ENCODE measurements at places on chromosomes 3 and 15.

GRCh38 chr3:178602856-178603255 lies 66.6 kb downstream of the KCNMB2 start:
- no peak for DNase-seq

DNA sequence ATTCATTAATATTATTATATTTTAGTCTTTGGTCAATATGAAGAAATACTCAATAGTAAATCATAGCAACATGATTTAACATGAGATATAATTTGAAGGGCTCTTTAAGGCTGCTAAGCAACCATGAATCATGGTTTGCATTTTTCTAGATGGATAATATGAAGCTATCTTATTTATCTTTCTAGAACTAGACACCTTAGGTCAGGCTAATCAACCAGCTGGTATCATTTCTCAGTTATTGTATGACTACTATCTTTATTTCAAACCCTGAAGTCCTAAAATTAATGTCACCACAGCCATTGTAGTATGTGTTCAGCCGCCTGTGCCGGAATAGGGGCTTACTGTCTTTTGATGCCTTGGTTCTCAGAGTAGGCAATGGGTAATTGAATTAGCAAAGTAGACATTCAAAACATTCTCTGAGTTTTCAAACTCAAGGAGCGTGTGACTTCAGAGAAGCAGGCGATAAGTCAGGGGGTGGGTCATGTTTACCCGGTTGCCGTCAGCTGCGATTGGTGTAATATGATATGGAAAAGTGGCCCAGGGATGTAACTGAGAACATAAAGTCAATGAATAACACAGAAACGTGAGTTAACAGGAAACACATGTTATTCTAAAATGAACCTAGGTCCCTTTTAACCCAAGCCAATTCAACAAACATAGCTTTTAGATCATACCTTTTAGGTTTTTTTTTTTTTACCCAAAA lies 93.4 kb upstream of the CTDSPL start:
- no peak for DNase-seq

DNA sequence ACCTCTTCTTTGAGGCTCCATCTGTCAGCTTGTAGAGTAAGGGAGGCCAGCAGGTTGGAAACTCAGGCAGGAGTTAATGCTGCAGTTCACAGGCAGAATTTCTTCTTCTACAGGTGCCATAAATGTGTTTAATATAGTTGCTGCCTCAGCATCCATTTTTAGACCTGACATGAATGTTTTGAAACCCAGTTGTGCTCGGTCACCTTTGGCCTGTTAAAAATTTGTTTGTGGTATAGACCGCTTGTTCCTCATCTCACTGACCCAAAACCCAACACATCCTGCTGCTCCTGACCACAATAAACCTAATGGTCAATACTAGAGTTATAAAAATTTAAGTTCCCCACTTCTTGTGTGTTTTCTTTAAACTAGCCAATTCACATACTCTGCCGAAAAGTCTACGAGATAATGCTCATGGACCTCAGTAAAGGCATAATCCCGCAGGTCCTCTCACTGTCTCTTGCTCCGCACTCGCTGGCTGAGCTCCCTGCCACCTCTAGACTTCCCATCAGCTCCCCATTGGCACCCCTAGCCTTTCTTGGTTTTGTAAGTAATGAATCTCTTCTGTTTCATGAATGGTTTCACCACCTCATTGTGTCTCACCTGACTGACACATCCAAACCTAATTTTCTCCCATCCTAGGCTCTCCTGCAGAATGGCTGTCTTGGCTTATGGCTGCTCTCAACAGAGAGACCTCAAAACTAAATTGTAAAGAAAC lies 138.5 kb upstream of the STRIT1 start:
- DNase-seq = no peak

GRCh38 chr3:144229953-144230352 lies 258.3 kb downstream of the DIPK2A start:
- DNase-seq = no peak

GRCh38 chr15:38041576-38041975 lies 107.1 kb downstream of the TMCO5A start:
- DNase-seq = no peak

- DNase-seq = no peak
Measured at GRCh38 chr3:131518680-131519079, 15.9 kb upstream of the MRPL3 start.

DNA sequence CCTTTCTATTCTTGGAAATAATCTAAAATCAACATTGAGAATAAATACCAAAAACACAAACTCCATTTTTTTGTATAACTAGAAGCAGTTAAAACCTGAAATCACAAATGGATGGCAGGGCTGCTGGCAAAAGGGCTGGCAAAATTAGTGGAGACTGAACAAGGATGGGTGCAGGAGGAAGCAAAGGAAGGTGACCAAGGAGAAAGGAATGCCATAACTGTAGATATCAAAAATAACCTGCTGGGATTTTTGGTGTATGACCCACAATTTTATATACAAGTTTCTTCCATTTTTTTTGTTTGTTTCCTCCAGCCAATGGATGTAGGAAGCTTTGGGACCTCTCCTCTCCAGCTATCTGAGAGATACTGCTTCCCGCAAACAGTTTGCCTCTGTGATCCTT lies 12.7 kb downstream of the CFAP44 start:
- DNase-seq = no peak

DNA sequence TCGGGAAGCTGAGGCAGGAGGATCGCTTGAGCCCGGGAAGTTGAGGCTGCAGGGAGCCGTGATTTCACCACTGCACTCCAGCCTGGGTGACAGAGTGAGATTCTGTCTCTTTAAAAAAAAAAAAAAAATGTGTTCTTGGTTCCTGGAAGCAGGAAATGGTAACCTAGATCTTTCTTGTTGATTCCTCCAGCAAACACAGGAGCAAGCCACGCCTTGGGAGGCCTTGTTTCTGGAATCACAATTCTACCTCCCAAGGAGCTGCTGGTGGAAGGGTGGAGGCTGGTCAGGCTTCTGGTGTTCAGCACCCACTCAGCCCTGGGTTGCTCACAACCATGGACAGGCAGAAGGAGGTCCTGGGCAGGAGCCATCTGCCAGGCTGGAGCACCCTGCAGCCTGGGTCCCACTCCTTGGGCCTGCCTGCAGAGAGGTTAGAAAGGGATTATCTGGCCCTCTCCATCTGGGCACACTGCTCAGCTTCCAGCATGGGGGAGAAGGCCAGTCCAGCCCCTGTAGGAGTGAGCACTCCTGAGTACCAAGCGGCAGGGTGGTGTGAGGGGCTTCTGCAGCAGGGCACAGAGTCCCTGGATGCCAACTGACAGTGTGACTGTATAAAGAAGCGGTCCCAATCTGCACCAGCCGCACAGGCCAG lies 65.6 kb downstream of the ABTB1 start:
- DNase-seq = no peak

- DNase-seq = no peak
Measured at GRCh38 chr3:56477646-56478045, 9.4 kb upstream of the ERC2 start.

- no peak for DNase-seq
Measured at GRCh38 chr3:35448681-35449080, 190.6 kb upstream of the ARPP21 start.

All from CD4-positive, alpha-beta T cell (primary cell).